ENCODE measurements at places on chromosomes 3 and 15.

- no peak for DNase-seq
These were observed 4.6 kb downstream of the TADA3 start for GRCh38 chr3:9787714-9788113.

- no peak for DNase-seq
These were observed 7.6 kb downstream of the IL17RD start for GRCh38 chr3:57157545-57157944.

GRCh38 chr3:191005790-191006189 is 143.3 kb upstream of the GMNC start:
- DNase-seq, result no peak

- no peak for DNase-seq
These were observed 129.2 kb upstream of the CADPS start for GRCh38 chr3:63004448-63004847.

GRCh38 chr15:89021224-89021623 is 67.0 kb upstream of the ABHD2 start:
- no peak for DNase-seq

- DNase-seq, result no peak
These were observed 358.3 kb downstream of the SHQ1 start for GRCh38 chr3:72489901-72490300.

GRCh38 chr15:34353627-34354026 is 10.5 kb downstream of the NUTM1 start:
- DNase-seq, result no peak

DNA sequence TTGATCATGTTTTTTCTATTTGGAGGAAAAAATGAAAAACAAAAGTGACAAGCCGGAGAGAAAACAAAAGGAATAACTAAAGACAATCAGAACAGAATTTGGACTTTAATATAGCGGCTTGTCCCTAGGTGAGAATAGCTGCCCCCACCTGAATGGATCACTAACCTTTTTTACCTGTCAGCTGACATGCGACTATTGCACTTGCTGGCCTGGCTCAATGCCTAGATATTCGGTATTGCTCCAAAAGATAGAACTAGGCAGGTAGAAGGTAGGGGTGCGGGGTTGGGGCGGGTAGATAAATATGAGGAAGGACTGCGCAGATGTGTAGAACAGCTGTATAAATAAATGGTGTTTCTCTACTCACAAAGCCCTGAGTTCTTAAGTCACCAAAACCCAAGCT is 650 bp upstream of the MORC1 start:
- DNase-seq, result no peak

DNA sequence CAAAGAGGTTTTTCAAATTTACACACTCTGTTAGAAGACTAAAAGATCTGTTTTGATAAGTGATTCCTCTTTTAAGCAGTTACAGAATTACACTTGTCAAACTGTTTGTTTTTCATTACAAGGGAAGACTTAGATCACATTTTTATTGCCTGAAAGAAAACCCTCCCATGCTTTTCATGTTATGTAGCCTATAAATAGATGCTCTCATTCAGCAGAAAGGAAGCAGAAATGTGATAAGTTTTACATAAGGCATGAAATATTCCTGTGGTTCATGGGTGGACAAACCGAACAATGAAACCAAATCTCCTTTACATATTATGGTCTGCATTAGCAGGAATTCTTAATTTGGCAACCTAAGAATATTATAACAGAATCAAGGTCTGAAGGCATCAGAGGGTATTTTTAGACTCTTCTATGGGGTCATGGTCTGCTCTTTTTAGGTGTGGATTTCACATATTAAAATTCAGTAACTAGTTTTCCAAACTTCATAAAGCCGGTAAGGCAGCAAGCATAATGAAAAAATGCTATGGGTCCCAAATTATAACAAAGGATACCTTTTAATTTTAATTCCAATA is 37.3 kb upstream of the FXR1 start:
- no peak for DNase-seq

DNA sequence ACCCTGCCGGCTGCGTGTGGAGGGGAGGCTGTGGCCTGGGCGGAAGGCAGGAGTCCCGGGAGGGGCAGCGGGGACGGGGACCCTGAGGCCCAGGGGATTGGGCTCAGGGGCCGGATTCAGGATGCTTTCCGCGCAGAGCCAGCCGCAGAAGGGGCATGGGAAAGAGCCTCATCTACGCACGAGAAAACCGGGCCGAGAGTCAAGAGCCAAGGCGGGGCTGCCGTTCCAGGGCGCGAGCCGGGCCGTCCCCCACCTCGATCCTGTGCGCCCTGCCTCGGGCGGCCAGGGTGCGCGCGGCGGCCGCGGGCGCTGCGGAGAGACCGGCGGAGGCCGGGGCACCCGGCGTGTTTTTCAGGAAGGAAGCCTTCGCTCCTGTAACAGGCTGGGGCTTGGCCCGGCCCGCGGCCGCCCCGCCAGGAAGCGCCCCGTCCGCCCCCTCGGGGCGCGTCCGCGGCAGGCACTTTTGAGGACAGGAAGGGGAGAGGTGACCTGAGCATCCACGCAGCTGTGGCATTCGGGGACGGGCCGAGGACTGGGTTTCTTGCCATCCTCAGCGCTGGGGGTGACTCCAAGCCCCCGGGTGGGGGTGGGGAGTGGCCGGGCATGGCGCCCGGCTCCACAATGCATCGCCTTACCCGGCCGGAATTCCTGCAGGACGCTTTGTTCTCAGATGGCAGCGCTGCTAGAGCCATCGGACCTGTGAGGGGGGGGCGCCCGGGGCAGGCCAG is 62.3 kb upstream of the GATA2 start:
- no peak for DNase-seq

GRCh38 chr15:75811626-75812025 is 31.6 kb upstream of the UBE2Q2 start:
- DNase-seq, result no peak

- no peak for DNase-seq
These were observed 66.5 kb upstream of the TBL1XR1 start for GRCh38 chr3:177263615-177264368.

GRCh38 chr3:73933585-73933984 is 308.8 kb upstream of the PDZRN3 start:
- no peak for DNase-seq

DNA sequence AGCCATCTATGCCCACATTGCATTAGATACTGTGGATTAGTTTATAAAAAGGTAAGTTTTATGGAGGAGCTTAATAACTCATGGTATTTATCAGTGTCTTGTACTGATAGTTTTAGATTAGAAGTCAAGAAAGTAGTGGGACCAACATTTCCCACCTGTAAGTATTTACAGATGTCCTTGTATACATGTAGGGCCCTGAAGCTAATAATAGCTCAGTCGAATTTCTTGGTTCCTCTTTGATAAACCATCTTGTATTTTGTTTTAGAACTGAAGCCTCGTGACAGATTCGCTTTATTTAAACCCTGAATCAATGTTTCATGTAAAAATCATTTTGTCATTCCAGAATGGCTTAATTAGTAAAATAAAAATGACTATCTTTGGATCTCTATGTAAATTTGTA is 73.4 kb downstream of the CRYBG3 start:
- DNase-seq, result no peak

GRCh38 chr15:90211009-90211408 is 9.9 kb downstream of the SEMA4B start:
- no peak for DNase-seq

DNA sequence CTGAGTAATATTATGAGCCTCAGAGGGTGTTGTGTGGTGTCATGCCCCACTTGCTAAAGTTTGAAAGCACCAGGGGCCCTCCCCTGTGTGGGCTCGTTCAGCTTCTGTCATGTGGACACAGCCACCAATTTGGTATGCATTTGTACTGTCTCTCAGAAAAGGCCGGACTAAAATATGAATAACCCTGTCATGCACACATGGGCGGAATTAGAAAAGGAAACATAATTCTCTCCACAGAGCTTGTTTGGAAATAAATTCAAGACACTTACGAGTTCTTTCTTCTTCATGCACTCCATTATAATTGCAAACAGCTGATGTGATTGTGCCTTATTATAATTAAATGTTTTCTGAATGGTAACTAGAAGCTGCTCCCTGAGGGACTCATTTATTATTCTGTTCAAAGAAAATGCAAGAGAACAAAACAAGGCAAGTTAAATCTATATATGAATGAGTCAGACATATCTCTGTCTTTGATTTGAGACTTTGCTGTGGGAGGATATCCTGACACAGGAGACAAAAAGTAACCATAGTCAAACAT is 39.1 kb downstream of the TRPM1 start:
- no peak for DNase-seq

- DNase-seq, result no peak
These were observed 18.8 kb upstream of the SUSD5 start for GRCh38 chr3:33237439-33237838.

GRCh38 chr3:106025151-106025722 is 156.4 kb upstream of the CBLB start:
- peak; percentile 55 for DNase-seq

DNA sequence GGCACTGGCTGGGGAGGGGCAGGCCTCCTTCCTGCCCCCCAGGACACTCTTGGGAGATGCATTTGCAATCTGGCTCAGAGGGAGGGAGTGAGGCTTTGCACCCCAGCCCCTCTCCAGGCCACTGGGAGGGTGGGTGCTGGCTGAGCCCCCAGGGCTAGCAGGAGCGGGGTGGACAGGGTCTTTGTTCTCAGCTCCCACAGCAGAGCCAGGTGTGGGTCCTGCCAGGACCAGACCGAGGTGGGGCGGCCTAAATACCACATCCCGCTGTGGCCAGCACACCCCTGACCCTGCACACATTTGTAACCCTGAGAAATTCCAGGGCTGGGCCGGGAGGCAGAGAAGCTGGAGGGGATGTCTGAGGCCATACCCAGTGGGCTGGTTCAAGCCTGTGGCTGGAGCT is 41.0 kb downstream of the STARD5 start:
- no peak for DNase-seq

DNA sequence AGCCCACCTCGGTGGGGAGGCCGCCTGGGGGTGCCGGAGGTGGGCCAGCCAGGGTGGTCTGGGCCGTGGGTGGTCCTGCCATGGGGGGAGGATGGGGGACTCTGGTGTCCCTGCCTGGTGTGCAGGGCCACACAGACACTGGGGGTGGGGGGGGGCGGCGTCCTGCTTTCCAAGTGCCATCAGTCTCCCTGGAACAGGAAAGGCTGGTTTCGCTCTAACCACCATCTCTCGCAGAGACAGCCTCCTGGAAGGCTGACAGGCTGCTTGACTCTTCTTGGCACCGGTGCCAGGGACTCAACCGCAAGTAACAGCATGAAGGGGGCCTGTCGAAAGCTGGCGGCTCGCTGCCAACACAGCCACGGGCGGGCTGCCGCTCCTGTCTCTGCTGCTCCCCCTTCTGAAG is 40.3 kb downstream of the RGMA start:
- DNase-seq, result peak; percentile 42

DNA sequence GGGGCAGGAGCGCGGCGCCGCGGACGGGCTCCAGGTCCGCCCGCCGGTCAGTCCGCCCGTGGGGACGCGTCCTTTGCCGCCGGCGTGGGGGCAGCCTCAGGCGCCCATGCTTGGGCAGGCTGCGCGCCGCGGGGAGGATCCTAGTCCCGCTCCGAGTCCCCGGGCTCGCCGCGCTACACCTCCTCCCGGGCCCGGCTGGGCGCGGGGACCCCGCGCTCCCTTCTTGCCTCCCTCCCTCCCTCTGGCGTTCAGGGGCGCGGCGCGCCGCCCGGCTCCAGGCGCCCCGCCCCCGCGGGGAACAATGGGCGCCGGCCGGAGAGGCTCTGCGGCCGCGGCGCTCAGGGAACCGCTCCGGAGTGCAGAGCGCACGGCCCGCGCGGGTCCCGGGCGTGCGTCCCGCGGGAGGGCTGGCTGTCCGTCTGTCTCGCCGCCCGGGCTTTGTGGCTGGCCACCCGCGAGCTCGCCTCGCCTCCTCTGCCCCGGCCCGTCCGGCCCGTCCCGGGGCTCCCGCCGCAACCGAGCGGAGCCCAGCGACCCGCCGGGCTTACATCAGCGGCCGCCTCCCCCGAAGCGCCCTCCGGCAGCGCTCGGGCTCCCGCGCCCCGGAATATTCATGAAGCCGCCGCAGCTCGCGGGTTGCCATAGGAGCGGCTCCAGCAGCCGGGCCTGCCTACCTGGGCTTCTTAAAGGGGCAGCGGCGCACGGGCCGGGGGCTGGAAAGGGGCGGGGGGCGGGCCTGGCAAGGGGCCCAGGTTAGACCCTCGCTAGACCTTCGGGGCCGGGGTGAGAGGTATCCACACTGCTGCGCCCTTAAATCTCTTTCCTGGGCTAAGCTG is at the start of gene HCN4:
HCN4 (minus strand) TSS at position 658 of the 836 bp plus-strand sequence. CDS start 688 bp downstream, outside the sequence.
- peak; percentile 27 for DNase-seq

GRCh38 chr15:41919954-41920538 is 26.2 kb upstream of the SPTBN5 start:
- DNase-seq, result no peak

- DNase-seq, result no peak
These were observed 630.8 kb upstream of the KCNMB2 start for GRCh38 chr3:177905173-177906125.

- no peak for DNase-seq
These were observed 345.0 kb downstream of the GRM7 start for GRCh38 chr3:7205962-7206361.

GRCh38 chr3:142273501-142273900 is 48.1 kb upstream of the GK5 start:
- no peak for DNase-seq

DNA sequence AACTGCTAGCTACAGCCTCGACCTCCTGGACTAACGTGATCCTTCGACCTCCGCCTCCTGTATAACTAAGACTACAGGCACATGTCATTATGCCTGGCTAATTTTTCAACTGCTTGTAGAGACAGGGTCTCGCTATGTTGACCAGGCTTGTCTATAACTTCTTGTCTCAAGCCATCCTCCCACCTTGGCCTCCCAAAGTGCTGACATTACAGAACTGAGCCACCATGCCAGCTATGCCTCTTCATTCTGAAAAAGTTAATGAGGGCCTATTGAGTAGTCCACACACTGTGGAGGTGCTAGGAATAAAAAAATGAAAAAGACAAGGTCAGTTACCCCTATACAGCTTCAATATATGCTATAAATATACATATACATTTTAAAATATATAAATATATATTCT is 18.3 kb upstream of the EPHA6 start:
- DNase-seq, result no peak

DNA sequence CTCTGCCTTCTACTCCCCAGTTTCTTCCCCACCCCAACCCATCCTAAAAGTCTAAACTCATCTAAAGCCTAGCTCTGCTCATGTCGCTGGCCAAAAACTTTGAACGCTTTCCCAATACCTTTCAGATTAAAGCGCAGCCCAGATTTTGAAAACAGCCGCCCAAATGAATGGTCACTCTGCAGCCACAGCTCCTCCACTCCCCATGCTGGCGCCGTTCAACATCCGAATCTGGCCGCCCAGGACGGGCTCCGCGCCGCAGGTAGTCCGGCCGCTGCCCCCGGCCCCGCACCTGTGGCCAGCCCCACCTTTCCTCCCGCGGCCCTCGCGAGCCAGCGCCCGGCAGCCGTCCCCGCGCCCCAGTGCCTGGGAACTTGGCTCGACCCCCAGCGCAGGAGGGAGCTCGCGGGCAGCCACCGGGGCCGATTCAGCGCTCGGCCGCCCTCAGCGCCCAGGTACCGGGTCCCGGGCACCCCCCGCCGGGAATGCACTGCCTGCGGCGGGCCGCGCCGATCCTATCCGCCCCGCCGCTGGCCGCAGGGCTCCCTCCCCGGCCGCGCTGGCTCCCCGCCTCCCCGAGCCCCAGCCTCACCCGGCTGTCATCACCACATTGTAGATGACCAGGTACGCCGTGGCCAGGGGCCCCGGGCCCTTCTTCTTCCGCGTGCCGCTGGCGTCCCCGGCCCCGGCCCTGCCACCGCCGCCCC is 417 bp downstream of the HACD2 start:
- DNase-seq, result peak; percentile 16

All from NCI-H1092 (cell line).